ENCODE measurements at places on chromosomes 7 and 10. TPM values are rescaled to one million over a fixed set of nuclear protein-coding genes. Genes with fewer than 3 reads are reported as not detected.

Gene VAX1
- not detected for total RNA-seq

Gene CDH23
- total RNA-seq = 0.29 TPM

Gene RHOBTB1
- 57.2 TPM for total RNA-seq

Gene KCNH2
- total RNA-seq = 1.7 TPM

Gene CHRM2
- total RNA-seq = not detected

Gene SEMA3E
- 3.6 TPM for total RNA-seq

Gene TMEM196
- total RNA-seq = not detected

Gene SPAG6
- not detected for total RNA-seq

Gene MEOX2
- not detected for total RNA-seq

Gene GLCCI1
- 3.0 TPM for total RNA-seq

Gene CYP3A7
- total RNA-seq = not detected

Gene WDR86
- total RNA-seq = not detected

Gene CDNF
- total RNA-seq = 1.2 TPM

Gene GNAT3
- not detected for total RNA-seq
